ENCODE measurements at places on chromosomes 6 and 20. TPM values are rescaled to one million over a fixed set of nuclear protein-coding genes. Genes with fewer than 3 reads are reported as not detected.

GRCh38 chr6:129786548-129786947, 74.6 kb downstream of the TMEM244 start:
- DNase-seq, result no peak

- DNase-seq, result no peak
Observed at GRCh38 chr6:90227213-90227612, 69.4 kb downstream of the BACH2 start.

The TCP11 gene
- total RNA-seq, result not detected

GRCh38 chr6:23754197-23754596, 371.8 kb upstream of the NRSN1 start:
- no peak for DNase-seq

DNA sequence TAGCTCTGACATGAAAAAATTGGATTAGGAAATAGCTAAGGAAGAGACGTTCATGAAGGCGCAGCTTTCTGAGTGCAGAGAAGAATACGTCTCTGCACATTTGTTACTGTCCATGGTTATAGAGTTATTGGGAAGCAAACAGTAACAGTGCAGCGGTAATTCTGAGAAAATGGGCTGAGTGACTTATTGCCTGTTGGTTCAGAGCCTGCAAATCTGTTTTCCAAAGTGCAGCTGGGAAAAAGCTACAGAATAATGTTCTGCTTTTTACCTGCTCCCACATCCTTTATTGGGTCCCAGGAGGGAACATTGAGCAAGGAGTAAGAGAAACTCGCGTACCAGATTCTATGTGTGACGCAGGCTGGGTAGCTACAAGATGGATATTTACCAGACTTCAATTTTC, 160.2 kb downstream of the BTBD3 start:
- no peak for DNase-seq

- DNase-seq, result no peak
Observed at GRCh38 chr6:39839445-39839844, 47.3 kb downstream of the DAAM2 start.

DNA sequence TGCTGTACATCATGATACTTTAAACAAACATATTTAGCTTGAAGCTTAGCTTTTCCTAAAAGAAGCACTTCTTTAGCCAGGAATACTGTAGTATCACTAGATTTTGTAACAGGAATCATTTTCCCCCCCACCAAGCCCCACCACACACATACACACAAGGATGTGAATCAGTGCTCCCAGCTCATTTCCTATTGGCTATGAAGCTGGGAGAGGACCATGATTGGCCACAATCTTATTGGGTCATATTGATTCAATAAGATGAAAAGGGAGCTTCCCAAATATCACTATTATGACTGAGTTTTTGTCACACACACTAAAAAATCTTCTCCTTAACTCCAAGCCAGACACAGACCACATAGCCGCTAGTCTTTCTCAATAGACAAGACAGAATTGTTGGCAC, 140.5 kb upstream of the TNFAIP3 start:
- no peak for DNase-seq

The RBM24 gene
- total RNA-seq, result 194 TPM

DNA sequence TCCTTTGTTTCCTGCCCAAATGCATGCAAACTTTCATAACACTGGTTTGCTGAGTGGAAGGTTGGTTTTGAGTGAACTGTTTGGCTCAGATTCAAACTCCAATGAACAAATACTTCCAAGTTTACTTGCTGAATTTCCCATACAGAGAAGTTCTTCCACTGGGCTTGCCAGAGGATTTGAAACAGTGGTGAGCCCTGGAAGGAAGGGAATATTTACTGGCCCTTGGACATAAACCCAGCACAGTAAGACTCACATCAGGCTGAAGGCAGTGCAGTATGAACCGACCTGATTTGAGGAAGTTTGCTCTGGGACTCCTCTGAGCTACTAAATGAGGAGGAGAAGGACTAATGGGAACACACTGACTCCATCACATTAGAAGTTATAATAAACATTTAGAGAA, 3.8 kb downstream of the TRAF3IP2 start:
- DNase-seq, result peak; percentile 92

The RWDD2A gene
- 5.6 TPM for total RNA-seq

- no peak for DNase-seq
Observed at GRCh38 chr20:12896180-12896579, 112.6 kb upstream of the SPTLC3 start.

DNA sequence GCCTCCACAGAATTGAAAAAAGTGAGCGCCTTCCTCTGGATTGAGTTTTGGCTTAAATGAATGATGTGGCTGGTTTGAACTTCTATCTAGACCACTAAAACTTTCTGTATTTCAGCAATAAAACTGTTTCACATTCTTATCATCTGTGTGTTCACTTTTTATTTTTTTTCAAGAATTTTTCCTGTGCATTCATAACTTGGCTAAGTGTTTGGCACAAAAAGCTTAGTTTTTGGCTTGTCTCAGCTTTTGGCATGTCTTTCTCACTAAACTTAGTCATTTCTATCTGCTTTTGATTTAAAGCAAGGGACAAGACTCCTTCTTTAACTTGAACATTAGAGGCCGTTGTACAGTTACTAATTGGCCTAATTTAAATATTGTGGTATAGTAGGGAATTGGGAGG, 1015.1 kb downstream of the EPHA7 start:
- no peak for DNase-seq

GRCh38 chr6:168385037-168385759, 55.8 kb upstream of the SMOC2 start:
- no peak for DNase-seq

DNA sequence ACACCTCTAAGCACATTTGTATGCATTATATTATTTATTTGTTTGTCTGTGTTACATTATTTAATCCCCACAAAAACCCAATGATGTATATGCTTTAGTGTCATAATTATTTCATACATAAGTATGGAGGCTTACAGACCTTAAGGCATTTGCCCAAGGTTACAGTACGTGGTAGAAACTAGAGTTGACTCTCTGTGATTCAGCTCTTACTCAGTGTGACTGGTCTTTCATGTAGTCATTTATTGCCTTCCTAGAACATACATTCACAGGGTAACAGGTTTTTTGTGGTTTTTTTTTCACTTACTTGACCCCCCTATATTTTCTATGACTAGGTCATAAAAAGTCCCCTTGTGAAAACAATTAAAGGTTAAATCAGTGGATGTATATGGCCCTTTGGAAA, 566.8 kb downstream of the TFAP2A start:
- no peak for DNase-seq

GRCh38 chr20:63473555-63474449, 1.3 kb upstream of the KCNQ2 start:
- no peak for DNase-seq

DNA sequence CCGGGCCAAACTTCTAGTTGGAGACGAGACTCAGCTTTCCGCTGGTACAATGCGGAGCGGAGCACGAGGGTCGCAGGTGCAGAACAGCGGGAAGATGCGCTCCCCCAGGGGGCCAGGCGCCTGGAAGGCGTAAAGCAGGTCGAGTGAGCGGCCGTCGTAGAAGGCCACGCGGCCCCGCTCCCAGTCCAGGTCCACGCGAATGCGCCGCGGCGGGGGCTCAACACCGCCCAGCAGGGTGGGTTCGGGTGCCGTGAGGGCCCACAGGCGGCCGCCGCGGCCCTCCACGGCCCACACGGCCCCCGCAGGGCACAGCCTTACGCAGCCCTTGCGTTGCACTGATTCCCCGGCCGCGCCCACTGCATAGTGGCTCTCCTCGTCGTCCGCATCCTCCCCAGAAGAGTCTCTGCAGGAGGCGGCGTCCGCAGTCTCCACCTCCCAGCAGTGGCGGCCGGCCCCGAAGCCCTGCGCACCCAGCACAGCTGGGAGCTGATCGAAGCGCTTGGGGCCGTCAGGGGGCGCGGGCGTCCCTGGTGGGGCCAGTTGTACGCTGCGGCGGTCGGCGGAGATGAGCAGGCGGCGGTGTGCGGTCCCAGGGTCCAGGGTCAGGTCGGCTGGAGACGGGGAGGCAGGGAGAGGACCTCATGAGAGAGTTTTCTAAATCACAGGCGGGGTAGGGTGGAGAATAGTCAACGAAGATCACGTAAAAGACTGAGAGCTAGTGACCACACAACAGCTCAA, 4.3 kb downstream of the PPP1R11 start:
- DNase-seq, result peak; percentile 70

DNA sequence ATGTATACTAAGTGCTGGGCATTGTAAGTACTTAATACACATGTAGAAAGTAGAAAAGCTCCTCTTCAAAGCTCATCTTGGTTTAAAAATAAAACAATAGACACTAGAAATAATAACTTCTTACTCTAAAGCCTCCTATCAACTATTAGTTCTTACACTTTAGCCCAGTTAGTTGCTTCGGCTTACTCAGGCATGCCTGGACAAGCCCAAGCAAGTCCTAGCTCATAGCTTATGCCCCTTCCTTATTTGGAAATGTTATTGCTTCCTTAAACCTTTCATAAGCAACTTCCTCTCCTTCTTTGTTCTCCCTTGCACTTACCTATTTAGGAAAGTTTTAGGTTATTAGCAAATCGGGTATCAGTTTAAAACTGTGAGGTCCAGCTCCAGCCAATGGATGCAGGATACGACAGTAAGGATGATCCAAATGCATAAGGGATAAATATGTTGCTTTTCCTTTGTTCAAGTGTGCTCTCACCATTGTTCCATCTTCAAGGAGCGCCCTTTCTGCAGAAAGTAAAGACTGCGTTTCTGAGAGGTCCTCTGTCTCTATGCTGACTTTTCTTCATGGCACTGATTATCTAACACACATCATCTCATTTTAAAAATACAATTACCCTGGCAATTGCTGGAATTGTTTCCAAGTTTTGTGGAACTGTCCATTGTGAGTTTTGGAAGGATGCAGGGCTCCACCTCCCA, 12.3 kb downstream of the TMEM30A start:
- DNase-seq, result no peak

GRCh38 chr6:99344289-99344688, 5.2 kb downstream of the FAXC start:
- DNase-seq, result no peak

The PRSS16 gene
- total RNA-seq, result 4.4 TPM

The SLC35D3 gene
- 2.4 TPM for total RNA-seq

GRCh38 chr20:56111961-56112730, 106.8 kb upstream of the CBLN4 start:
- DNase-seq, result no peak

- no peak for DNase-seq
Observed at GRCh38 chr6:158959552-158959951, 40.5 kb downstream of the RSPH3 start.

The GRM1 gene
- total RNA-seq, result 0.54 TPM

The TRIM15 gene
- not detected for total RNA-seq

The TRIM26 gene
- 24.4 TPM for total RNA-seq

DNA sequence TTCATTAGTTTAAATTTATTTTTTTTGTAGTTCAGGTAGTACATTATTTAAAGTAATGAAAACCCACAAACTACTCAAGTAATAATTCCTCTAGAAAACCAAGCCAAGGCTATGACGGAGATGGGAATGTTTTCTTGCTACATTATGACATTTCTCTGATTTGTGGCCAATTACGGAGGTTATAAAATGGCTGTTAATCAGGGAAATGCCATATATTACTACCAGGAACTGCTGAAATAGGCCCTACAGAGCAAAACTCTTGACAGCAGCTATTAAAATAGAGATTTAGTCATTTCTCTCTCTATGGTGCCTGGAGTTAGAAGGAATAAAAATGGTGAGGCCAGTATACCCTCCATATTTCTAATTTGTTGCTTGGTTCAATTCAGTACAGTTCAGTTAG, 280.0 kb downstream of the ARHGAP18 start:
- DNase-seq, result no peak

The TREM1 gene
- not detected for total RNA-seq

GRCh38 chr6:35831257-35832007, 26.3 kb downstream of the LHFPL5 start:
- DNase-seq, result no peak

DNA sequence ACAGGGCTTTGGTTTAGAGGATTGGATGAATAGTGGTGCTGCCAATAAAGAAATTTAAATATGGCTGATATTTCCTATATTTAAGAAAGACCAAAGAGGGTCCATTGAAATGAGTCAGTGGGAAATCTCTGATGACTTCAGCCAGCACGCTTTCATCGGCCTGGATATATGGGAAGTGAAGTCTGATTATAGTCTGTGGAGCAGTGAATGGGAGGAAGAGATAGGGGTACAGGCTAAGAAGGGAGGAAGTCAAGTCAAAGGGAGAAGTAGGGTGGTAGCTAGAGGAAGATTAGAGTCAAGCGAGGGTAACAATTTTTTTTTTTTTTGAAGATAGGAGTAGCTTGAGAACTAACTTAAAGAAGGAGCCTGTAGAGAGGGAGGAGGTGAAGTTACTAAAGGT, 22.7 kb downstream of the SLC16A10 start:
- no peak for DNase-seq

DNA sequence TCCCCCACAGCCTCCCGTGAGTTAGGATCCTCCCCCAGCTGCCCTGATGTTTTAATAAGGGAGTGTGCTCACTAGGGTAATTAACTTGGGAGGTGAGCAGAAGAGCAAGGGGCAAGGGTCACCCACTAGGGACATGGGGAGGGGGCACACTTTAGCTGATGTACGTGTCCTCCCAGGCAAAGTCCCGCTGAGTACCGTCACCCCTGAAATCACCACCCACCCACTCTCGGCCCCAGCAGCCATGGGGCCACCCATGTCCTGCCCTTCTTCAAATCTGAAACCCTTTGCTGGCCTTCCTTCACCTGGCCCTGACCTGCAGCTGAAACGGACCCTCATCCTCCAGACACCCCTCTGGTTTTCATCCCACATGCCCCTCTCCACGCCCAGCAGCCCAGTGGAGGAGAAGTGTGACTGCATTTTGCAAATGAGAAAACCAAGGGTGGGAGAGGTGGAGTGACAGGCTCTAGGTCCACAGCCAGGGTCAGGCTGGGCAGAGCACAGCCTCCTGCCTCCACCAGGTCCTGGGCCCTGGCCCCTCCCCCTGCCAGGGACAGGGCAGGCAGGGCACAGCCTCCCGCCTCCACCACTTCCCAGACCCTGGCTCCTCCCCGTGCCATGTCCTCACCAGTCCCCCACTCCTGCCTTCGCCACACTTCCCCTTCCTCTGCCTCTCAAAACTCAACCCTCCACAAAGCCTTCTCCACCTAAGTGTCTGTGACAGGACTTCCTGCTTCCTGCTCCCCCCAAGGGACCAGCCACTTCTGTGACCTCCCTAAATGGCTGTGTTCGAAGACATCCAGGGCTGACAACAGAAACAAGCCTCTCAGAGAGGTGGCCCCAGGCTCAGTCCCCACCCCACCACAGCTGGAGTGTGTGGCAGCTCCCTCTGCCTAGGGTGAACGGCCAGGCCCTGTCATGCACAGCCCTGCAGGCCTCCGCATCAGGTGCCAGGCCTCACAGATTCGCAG, 15.1 kb downstream of the ACSS1 start:
- no peak for DNase-seq

Measured in cardiac muscle cell (in vitro differentiated cells and primary cell).